ENCODE measurements at places on chromosomes 5 and 9.

- DNase-seq = no peak
Measured at GRCh38 chr5:7876867-7877266, 7.9 kb downstream of the MTRR start.

GRCh38 chr5:73031839-73032238, 76.0 kb downstream of the FCHO2 start:
- peak; percentile 45 for DNase-seq

DNA sequence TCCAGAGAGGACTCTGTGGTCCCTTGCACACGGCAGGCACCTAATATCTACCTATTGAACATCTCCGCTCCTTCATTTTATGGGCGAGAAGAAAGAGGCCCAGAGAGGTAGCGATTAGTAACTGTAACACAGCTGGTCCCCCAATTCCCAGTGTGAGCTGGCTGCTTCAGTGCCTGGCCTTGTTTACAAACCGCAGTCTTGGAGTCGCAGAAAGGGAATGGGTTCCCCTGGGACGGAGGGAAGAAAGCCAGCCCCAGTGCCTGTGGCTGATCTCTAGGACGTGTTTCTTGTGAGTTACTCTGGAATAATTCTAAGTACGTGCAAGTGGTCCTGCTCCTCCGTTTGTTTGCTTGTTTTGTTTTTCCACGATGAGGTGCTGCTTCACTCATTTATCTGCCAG, 52.0 kb downstream of the CFAP77 start:
- no peak for DNase-seq

DNA sequence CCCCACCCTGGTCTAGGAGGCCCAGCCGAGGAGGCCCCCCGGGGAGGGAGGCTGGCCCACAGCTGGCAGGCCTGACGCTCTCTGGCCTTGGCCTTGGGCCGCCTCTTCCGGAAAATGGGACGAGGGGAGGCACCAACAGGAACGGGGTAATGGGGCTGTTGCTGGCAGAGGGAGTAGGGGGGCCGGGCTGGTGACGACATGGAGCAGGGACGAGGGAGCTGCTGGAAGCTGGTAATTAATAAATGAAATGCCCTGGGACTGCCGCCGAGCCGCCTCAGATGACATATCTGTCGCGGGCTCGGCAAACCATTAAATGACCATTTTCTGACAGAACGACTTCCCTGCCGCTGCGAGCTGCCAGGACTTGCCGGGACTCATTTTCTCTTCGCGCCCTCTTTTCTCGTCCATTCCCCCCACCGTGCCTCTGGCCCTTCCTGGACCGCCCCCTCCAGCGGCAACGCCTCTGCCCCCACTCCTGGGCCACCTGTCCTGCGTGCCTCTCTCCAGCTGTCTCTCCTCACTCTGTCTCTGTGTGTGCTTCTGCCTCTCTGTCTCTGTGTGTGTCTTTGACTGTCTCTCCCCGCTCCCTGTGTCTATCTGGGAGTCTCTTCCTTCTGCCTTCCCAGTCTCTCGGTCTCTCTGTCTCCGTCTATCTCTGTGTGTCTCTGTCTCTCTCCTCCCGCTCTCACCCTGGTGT, 215.7 kb downstream of the PAX5 start:
- no peak for DNase-seq

DNA sequence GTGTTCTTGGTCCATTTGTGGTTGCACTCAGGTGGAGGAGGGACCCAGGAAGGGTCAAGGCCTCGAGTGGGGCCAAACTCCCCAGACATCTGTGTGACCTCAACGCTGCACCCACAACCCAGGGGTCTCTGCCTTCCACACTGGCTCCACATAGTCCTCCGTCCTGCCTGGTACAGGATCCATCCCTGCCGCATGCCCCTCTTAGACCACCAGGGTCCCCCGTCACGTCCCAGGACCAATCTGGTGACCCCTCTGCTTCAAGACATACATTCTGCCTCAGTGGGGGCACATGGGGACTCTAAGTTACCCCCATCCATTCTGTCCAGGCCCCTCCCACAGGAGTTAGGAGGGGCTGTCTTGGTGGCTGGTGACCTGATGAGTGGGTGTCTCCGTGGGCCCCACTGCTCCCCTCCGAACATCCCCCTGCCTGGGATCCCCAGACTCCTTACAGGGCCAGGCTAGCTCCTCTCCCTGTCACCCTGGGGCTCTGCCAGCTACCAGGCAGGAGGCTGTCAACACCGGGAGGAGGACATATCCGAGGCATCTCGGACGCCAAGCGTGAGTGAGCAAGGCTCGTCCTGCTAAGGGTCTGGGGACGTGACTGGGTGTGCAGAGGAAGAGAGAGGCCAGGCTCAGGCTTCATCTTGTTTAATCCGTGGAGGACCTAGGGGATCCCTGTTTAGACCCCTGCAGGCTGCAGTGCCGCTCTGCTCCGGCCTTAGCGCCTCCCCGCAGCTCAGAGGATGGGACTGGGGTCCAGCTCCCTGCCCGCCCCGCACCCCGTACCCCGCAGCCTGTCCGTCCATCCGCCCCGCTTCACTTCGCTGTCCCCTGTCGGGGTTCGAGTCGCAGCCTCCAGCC, 32.3 kb downstream of the TSPAN17 start:
- no peak for DNase-seq

- DNase-seq = peak; percentile 94
Measured at GRCh38 chr9:3880851-3881250, 355.1 kb upstream of the RFX3 start.

Measured in AG09309 (cell line).